Stimulated activated CD4-positive, alpha-beta T cell treated with anti-CD3 and anti-CD28 coated beads, Interleukin-2, amount 100 ng/mL, for 4 hours (primary cell): ENCODE measurements at places on chromosomes 7 and 10.

DNA sequence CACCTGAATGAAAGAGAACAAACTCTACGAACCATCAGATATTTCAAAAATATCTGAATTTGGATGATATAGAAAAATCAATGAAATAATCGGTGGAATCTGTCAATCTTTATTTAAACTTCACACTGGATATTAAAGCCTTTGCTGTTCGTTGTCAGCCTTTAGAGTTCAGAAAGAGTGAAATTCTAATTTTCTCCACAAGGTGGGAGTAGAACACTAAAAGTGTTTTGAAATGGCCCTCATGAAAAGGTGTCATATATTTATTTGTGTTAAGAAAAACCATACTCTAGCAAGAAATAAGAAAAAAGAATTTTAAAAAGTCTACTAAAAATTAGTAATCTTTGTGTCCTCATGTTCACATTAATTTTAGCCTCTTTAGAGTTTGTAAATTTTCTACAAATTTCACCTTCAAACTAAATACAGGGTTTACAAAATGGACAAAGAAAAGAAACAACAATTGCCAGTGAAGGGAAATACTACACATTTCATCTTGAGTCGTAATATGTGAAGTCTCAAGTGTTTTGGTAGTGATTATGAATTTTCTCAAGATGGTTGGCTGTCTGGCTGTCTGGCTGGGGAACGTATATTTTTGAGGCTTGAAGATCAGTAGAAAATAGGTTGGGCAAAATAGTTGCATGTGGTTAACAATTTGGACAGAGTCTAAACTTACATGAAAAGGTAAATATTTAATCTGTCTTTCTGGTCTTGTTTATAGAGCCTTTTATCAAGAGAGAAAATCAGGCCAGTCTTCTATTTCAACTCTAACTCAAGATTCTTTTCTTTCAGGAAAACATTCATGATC lies 43.7 kb downstream of the DNAJB9 start:
- no peak for DNase-seq

DNA sequence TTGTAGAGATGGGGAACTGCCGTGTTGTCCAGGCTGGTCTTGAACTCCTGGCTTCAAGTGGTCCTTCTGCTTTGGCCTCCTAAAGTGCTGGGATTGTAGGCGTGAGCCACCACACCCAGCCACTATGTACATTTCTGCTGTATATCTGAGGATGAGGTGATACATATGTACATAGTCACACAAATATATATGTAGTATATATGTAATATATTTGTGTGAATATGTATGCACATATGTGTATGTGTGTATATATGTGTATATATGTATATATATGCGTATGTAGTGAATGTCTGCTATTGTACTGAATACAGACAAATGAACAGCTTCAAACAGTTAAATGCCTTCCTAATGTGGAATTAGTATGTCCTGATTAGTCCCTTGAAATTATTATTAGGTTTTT lies 70.3 kb downstream of the EXOC6 start:
- no peak for DNase-seq

GRCh38 chr10:80443531-80443974 lies 10.6 kb upstream of the TSPAN14 start:
- DNase-seq: no peak

DNA sequence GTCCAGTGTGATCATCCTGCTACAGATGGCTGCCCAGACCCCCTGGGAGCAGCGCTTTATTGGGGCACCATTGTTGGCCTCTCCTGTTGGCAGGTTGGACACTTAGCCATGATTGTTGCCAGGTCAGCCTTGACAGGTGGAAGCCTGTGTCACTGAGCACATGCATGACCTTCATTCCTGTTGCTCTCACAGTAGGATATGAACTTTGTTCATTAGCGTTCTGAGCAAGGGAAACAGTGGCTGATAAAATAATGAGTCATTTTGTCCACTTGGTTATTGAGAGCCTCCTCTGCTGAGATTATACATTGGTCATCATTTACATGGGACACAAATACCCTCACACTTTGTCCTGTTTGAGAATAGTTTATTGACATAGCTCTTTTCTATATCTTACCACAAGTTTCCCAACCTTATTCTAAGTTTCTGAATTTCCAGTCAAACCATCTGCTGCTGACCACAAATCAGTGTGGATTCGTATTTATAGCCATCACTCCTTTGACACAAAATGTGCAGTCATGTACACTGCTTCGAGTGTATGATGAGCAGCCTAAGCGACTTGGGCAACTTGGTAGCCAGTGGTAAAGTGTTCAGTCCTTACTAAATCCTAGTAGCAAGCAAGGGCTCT lies 102.6 kb downstream of the TPST1 start:
- no peak for DNase-seq

DNA sequence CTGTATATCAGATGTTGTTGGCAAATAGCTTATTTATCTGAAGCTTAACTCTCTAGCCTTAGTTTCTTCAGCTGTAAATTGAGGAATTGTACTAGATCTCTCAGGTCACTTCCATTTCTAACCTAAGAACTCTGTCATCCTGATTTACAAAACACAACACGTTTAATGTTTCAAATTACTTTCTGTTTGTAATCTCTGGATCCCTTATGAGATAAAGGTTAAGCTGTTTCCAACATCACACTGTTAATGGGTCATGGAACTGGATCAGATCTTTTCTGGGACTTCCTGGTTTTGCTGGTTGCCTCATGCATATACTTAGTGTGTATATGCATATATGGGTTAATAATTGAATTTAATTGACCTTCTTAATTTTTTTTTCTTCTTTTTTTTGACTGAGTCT lies 9.9 kb downstream of the SAMD8 start:
- DNase-seq: no peak

DNA sequence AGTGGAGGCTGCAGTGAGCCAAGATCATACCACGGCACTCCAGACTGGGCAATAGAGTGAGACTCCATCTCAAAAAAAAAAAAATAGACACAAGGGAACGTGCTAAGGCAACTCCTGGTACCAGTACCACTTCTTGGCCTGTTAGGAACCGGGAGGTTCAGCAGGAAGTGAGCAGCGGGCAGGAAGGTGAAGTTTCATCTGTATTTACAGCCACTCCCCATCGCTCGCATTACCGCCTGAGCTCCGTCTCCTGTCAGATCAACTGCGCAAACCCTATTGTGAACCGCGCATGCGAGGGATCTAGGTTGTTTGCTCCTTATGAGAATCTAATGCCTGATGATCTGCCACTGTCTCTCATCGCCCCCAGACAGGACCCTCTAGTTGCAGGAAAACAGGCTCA lies 69.9 kb upstream of the FOXK1 start:
- DNase-seq: no peak

DNA sequence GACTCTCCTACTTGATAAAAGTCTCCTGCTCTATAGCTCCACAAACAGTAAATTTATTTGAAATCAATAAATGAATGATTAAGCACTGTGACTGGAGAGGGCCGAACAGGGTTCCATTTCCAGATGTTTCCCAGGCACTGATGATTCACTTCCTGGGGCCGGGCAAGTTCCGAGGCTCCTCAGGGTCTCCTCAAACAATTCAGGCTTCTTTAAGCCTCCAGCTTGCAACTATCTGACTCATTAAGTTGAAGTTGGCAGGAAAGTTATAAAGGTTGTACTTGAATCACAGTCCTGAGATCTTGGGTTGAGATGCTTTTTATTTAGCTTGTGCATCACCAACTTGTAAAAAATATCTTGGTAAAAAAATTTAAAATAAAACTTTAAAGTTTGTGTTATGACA lies 612.9 kb downstream of the DNAJB6 start:
- DNase-seq: no peak

DNA sequence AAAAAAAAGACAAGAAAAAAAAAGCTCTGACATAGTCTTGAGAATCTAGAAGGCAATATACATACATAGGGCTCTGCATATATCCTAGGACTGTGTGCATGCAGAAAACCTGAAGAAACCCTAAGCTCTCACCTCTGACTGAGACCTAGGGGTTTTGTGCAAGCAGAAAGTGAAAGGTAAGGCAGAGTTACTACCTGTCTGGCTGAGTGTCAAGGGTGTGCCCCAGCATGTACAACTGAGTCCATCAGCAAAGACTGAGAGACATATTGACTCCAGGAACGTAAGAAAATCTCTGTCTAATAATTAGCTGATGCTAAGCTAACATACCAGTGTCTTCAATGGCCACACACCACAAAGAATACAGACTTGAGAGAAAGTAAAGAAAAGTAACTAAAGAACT lies 16.3 kb upstream of the HNRNPH3 start:
- no peak for DNase-seq

GRCh38 chr10:48506147-48506917 lies 98.5 kb downstream of the ARHGAP22 start:
- no peak for DNase-seq

- DNase-seq: no peak
Measured at GRCh38 chr10:99330347-99330924, 1.3 kb downstream of the CNNM1 start.

- DNase-seq: no peak
Measured at GRCh38 chr7:30743371-30744074, 8.4 kb upstream of the INMT start.

DNA sequence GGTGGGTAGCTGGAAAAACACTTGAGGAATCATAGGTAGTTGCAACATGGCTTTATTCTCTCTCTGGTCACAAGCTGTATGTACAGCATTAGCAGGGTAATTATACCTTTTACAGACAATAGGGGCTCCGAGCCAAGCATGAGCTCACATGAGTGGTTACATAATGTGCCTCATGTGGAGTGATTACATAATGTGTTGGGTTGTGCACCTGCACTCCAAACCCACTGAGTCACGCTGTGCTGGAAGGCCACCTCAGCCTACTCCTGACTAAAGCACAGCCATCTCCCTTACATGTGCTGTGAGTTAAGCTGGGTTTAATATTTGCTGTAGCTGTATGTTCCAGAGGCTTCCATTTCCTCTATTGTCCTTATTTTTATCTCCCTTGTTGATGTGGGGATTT lies 348.7 kb upstream of the SEMA3C start:
- no peak for DNase-seq

GRCh38 chr10:12639996-12640944 lies 290.9 kb downstream of the CAMK1D start:
- DNase-seq: no peak

- no peak for DNase-seq
Measured at GRCh38 chr10:63812501-63812900, 291.3 kb downstream of the REEP3 start.

- no peak for DNase-seq
Measured at GRCh38 chr7:148850564-148850963, 33.5 kb downstream of the EZH2 start.

- no peak for DNase-seq
Measured at GRCh38 chr7:116310141-116310540, 99.8 kb downstream of the TES start.

DNA sequence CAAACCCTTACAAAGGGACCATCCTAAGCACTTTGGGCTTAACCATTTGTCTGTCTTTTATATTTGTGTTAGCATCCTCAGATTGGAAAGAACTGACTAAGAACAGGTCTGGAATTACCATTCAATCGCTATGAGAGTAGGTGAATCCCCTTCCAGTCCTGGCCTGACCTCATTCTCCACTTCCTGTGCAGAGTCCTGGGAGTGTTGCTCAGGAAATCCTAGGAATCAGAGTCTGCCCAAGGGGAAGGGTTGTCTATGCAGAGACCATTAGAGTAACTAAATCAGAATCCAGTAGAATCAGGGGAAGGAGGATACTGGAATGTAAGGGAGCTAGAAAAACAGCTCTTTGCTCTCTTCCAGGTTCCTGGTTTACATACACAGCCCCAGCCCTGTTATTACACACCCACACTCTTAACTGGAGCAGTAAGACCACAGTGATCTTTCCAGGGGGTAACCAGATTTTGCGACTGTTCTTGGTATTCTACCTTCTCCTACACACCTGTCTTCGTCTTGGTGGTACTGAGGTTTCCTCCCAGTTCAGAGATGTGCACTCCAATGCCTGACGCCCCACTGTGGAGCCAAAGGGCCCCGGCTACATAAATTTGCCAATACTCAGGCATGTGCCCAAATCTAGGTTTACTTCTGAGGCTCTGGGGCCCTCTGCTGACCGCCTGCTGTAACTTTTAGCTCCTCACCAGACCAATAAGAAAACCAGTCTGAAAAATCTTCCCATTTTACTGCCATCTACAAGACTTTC lies 103.7 kb downstream of the RNF216 start:
- peak; percentile 26 for DNase-seq

GRCh38 chr10:6173203-6173602 lies 29.5 kb upstream of the PFKFB3 start:
- DNase-seq: peak; percentile 26

GRCh38 chr10:9613338-9614075 lies 1404.2 kb upstream of the CELF2 start:
- DNase-seq: no peak

DNA sequence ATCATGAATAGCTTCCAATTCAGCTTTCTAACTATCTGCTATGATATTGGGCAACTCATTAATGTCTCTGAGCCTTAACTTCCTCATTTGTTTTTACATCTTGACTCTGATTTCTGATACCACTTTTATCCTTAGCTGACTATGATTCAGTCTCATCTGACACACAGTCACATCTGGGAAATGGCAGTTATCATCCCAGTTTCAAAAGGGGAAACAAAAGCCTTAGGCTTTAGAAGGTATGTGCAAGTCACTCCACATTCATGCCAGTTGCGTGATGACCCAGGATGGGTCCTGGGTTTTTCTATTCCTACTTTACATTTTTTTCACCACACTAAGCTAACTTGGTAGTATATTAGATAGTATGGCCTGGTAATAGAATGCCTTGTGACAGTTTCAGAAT lies 12.7 kb downstream of the SCIN start:
- no peak for DNase-seq

DNA sequence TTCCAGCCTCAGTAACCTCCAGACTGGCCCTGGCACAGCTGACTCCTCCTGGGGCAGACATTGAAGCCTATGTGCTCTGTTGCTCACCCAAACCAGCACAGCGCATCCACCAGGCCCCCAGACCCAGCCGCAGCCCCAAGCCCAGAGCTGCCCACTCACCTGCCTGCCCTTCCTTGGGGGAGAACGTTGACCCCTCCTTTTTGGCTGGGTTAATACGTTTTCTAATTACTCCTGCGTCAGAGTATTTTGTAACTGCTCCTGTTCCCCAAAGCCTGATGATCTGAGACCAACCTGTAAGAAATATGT lies 106.9 kb upstream of the NPS start:
- DNase-seq: no peak

- no peak for DNase-seq
Measured at GRCh38 chr7:149776289-149776688, 2.9 kb upstream of the ZNF467 start.

DNA sequence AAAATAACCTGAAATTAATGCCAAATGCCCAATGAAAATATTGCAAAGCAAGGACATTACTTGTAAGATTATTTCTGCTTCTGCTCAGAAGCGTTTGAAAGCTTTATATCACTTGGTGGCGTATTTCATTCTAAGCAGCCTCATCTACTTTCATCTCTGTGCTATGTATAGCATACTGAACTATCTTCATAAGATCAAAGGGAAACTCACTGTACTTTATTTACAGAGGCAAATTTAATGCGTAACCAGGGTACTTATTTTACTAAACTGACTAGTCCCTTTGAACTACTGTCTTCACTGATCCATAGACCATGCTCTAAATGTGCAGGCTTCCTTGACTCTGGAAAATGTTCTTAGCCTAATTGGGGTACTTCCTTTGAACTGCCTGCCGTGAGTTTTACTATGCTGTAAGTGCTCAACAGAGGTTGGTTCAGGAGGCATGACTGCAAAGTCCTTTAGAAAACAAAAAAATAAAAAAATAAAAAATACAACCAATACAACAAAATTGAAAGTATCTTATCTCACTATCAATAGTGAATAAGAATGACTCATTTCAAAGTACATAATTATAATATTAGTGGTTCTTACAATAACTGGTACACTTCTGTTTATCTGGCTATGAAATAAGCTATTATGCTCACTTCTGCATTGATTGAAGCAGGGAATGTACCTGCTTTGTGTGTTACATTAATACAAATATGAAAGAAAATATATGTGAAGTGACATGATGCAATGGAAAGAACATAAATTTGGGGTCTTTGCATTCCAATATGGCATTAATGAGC lies 41.0 kb upstream of the TSPAN12 start:
- DNase-seq: no peak
